ENCODE measurements at places on chromosomes 12 and 14.

DNA sequence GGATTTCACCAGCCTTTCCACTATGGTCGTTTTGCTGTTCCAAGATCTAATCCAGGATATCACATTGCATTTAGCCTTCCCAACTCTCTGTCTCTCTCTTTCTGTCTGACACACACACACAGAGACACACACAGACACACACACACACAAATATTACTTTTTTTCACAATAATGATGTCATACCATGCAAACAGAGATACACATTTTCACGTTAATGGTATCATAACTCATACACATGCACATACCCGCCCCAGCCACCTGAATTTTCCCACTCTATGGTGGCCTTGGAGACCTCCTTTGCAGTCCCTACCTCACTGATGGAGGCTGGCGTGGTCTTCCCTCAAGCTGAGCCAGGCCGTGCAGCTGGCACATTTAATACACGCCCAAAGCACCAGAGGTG is 7.2 kb upstream of the MYL2 start:
- DNase-seq = no peak

GRCh38 chr14:42545636-42546035 is 939.0 kb downstream of the LRFN5 start:
- no peak for DNase-seq

GRCh38 chr14:105527826-105528585 is 1.6 kb downstream of the TMEM121 start:
- DNase-seq = peak; percentile 32

GRCh38 chr12:107319533-107320032 is 226.2 kb upstream of the CRY1 start:
- DNase-seq = no peak

GRCh38 chr14:77580477-77580876 is 36.0 kb downstream of the SPTLC2 start:
- DNase-seq = no peak

- no peak for DNase-seq
Observed at GRCh38 chr12:26389343-26389742, 194.0 kb downstream of the SSPN start.

DNA sequence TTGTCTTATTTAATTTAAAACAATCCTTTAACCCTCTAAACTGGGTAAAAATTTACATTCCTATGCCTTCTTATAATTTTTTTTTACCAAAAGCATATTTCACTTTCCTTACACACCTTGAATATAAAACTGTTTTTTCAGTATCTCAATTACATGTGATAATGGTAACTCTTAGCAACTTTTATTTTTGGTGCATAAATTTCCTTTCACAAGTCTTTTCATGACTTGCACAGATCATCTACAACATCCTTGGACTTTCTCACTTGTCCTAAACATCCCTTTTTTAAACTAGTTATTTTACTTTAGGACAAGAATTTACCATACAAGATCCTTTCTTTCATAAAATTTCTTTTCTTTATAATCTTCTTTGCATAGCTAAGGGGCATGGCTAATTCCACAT is 142.0 kb downstream of the LLPH start:
- no peak for DNase-seq

DNA sequence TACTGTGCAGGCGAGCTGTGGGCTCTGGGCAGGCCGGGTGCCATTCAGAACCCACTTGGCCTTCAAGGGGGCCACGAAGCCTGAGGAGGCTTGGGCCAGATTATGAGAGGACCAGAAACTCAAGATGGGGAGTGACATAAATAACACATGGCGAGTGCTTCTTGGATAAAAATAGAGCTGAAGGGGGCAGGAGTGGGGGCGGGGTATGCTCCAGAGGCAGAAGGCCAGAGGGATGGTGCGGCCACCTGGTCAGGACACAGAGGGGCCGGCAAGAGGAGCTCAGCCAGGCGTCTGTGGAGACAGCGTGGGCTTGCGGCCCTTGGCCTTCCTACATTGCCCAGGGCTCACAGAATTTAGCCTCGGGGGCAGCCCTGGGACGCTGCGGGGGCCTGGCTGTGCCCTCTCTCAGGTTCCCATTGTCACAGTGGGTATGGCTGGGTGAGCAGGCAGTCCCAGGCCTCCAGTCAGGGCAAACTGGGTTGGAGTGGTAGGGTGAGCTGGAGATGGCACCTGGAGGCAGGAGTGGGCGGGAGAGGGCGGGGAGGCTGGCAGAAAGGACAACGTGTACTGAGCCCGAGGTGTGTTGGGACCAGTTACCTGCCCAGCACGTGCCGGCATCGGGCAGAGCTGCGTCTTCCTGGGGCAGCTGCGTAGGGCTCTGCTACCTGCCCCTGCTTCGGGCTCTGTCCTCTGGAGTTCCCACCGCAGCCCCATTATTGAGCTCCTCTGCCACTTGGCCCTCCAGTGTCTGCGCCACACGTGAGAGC is 7.4 kb upstream of the SLC25A29 start:
- DNase-seq = no peak
